NCI-H510A treated with DMSO at 0.1 percent for 48 hours (cell line): ENCODE measurements at places on chromosomes 2 and 18.

DNA sequence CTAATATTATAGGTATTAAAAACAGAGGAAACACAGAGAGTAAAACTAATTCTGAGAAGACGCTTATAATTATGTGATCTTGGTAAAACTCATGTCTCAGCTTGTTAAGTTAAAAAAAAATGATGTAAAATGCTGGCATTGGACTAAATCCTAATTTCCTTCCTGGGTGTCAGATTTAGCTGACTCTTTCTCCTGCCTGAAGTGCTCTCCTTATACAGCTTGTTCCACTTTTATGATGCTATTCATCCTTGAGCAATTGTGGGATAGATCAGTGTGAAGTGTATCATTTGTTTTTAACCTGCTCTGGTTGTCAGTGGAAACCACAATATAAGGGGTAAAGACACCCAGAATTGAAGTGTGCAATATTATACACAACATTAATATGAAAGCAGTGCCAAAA is 84.9 kb downstream of the EFEMP1 start:
- DNase-seq: peak; percentile 33

DNA sequence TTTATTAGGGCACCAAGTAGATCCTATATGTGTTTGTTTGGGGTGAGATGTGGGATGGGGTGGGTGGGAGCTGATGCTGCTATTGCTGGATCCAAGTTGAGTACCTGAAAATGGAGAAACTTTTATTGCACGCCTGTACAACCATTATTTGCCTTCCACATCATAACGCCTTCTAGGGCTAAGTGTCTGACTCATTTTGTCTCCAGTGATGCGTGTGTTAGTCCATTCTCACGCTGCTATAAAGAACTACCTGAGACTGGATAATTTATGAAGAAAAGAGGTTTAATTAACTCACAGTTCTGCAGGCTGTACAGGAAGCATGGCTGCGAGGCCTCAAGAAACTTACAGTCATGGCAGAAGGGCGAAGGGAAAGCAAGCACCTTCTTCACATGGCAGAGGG is 58.2 kb downstream of the KDM3A start:
- no peak for DNase-seq

GRCh38 chr2:121360566-121361300 is 75.7 kb upstream of the TFCP2L1 start:
- no peak for DNase-seq

- DNase-seq: no peak
These were observed 28.8 kb downstream of the SNORC start for GRCh38 chr2:232898592-232899543.

- DNase-seq: no peak
These were observed 911 bp upstream of the PTPRM start for GRCh38 chr18:7566244-7566566.

GRCh38 chr2:205066081-205066480 is 520.8 kb downstream of the PARD3B start:
- DNase-seq: no peak

GRCh38 chr2:78065366-78065765 is 543.2 kb upstream of the LRRTM4 start:
- DNase-seq: no peak

- no peak for DNase-seq
These were observed 83.4 kb downstream of the PXDN start for GRCh38 chr2:1660656-1661640.

DNA sequence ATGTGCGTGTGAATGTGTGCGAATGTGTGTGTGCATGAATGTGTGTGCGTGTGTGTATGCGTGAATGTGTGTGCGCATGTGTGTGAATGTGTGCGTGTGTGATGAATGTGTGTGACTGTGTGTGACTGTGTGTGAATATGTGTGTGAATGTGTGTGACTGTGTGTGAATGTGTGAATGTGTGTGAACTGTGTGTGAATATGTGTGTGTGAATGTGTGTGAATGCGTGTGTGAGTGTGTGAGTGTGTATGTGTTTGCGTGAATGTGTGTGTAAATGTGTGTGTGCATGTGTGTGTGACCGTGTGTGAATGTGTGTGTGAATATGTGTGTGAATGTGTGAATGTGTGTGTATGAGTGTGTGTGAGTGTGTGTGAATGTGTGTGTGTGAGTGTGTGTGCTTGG is 1103.8 kb downstream of the TSN start:
- DNase-seq: no peak

DNA sequence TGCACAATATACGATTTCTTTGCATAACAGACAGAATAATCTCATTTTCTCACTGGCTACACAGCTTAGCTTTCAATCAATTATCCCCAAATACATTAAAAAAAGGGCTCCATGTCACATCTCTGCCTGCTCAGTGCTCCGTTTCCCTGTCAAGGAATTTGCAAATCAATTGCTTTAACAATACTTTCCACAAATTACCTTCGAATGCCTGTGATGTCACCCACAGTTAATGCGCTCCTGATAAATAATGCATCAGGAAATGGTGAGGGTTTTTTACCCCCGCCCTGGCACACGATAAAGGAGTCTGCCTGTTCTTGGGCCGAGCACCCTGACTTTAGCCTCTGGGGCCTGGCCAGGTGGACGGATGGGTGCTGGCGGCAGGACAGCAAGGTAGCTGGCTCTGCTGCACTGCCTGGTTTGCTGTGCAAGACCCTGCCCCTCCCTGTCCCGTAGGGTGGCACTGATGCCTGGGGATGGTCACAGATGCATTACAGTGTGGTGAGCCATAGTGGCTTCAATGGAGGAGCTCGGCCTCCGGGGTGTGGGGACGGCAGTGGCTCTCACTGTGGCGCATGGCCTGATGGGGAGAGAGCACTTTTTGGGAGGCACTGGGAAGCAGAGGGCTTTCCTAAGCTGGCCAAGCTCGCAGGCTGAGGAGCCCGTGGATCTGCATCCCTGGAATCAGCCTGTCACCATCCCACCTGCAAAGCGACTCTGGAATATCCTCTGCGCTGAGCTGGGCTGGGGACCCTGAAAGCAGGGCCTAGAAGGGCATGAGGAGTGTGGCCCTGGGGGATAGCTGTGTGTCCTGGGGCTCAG is 88.3 kb upstream of the HS6ST1 start:
- no peak for DNase-seq

DNA sequence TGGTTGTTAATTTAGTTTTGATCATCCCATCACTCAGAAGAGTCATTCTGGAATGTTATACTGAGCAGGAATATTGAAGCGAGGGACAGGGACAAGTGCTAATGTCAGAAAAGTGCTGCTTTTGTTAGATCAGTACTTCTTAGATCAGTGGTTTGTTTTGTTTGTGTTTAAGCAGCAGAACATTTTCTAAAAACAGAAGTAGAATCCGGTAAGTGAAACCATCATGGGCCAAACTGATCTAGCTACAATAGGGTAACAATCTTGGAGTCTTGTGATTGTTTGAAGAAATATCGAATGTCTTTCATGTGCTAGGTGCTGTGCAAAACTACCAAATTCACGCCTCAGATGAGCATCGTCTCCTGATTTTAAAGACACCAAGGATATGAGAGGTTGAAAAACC is 45.1 kb upstream of the SEC11C start:
- DNase-seq: no peak

DNA sequence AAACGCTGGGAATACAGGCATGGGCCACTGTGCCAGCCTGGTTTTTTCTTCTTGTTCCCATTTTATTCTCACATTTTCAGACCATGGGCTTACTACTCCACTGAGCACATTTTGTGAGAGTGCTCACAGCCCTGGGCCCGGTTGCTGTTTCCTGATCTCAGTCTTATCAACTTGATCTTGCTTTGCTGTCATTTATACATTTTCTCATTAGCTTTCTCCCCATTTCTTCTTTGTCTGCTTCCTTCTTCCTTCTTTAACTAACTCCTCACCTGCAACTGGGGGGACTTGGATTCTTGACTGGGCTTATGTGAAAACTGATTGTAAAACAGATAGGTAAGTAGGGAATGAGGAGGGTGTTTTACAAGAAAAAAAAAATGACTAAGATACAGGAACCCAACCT is 117.3 kb downstream of the PLB1 start:
- no peak for DNase-seq

- DNase-seq: no peak
These were observed 3.4 kb downstream of the SLC66A2 start for GRCh38 chr18:79947881-79948610.

GRCh38 chr18:75679331-75679730 is 251.8 kb upstream of the SMIM21 start:
- DNase-seq: no peak

DNA sequence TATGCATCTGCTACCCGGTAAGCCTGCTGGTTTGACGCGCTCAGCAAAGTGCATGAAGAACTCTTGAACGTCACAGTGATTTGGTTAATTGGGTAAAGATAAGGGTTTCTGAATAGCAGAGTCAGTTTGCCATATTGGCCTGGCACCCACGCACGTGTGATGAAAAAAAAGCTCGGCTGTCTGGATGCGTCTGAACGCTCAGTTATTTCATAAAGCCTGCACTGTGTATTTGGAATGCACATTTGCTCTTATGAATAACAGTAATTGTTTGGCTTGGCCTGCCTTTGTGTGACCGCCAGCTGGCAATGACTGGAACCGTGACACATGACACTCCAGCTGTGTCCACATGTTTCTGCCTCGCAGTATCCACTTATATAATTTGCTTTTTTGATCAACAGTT is 129.2 kb upstream of the MEIS1 start:
- DNase-seq: peak; percentile 71

DNA sequence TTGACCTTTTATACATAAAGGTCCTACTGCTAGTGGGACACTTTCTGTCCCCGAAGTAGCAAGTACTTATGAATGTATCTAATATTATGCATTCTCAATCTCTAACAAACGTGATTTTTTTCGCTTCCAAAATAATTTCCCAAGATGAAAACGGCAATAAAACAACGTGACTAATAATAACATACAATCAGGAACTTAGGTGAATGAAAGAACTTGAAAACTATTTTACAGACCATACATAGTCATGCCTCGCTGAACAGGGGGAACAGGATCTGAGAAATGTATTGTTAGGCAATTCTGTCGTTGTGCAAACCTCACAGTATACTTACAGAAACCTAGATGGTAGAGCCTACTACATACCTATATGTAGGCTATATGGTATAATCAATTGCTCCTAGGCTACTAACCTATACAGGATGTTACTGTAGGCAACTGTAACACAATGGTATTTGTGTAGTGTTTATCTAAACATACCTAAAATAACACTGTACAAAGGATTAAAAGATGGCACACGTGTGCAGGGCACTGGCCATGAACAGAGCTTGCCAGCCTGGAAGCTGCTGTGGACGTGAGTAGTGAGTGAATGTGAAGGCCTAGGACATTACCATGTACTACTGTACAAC is 2.5 kb downstream of the RTN4 start:
- no peak for DNase-seq
